PC-9 (cell line): ENCODE measurements at places on chromosomes 3 and 15. TPM values are rescaled to one million over a fixed set of nuclear protein-coding genes. Genes with fewer than 3 reads are reported as not detected.

FBXW12 gene
- not detected in 2 replicates for total RNA-seq

DNA sequence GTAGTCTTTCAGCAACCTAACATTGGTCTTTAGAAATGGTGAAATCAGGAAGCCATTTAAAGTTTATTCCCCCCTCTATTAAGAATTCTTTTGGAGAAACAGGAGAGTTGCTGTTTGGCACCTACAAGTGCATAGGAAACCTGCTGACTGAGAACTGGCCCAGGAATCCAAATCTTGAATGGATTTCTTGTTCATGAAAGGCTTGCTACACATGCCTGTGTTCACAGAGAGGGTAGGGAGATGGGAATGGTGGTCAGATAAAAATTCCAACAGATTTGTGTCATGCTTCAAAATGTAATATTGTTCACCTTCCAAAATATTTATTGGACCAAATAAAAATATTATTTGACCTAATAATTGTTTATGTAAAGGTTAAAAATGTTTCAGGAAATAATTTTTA lies 24.2 kb upstream of the ZPLD1 start:
- H3K27ac ChIP-seq = no peak overlapping the region
- no peak for DNase-seq
- H3K36me3 ChIP-seq = no peaks in the 10 kb centered on the region
- no peaks in the 10 kb centered on the region for H3K4me1 ChIP-seq
- no peak overlapping the region for H3K4me3 ChIP-seq
- no peaks in the 10 kb centered on the region for H3K27me3 ChIP-seq

- H3K27me3 ChIP-seq = no peaks in the 10 kb centered on the region
- H3K27ac ChIP-seq = no peak overlapping the region
- H3K4me1 ChIP-seq = no peaks in the 10 kb centered on the region
- no peaks in the 10 kb centered on the region for H3K36me3 ChIP-seq
Observed at GRCh38 chr3:40120067-40120692, 189.3 kb upstream of the EIF1B start.

NR2E3 gene
- total RNA-seq = 1.5 and 2.1 TPM in 2 replicates

DNA sequence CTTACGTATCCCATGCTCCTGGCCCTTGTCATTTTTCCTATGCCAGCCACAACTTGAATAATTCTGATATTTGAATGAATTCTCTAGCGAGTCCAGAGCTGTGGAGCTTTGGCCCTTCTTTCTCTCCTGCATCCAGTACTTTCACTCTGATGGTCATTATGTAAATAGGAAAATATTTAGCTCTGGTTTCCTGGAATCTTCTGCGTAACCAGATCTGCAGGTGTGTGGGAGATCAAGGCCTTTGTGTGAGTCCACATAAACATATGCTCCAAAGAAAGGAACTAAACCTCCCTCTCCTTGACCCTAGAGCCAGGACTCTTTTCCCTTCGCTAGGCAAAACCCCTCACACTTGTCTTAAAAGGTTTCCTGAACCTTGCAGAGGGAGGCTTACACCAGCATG lies 132.5 kb upstream of the THBS1 start:
- no peaks in the 10 kb centered on the region for H3K27me3 ChIP-seq
- H3K4me1 ChIP-seq = no peaks in the 10 kb centered on the region
- H3K36me3 ChIP-seq = no peaks in the 10 kb centered on the region
- no peak overlapping the region for H3K4me3 ChIP-seq
- H3K27ac ChIP-seq = no peak overlapping the region

GRCh38 chr15:30033211-30033610 lies 49.5 kb upstream of the GOLGA8J start:
- H3K36me3 ChIP-seq = no peaks in the 10 kb centered on the region
- DNase-seq = no peak
- no peaks in the 10 kb centered on the region for H3K4me1 ChIP-seq
- H3K4me3 ChIP-seq = no peak overlapping the region

ADGRG7 gene
- total RNA-seq = not detected in 2 replicates

TP63 gene
- 0.65 and 3.6 TPM in 2 replicates for total RNA-seq

DNA sequence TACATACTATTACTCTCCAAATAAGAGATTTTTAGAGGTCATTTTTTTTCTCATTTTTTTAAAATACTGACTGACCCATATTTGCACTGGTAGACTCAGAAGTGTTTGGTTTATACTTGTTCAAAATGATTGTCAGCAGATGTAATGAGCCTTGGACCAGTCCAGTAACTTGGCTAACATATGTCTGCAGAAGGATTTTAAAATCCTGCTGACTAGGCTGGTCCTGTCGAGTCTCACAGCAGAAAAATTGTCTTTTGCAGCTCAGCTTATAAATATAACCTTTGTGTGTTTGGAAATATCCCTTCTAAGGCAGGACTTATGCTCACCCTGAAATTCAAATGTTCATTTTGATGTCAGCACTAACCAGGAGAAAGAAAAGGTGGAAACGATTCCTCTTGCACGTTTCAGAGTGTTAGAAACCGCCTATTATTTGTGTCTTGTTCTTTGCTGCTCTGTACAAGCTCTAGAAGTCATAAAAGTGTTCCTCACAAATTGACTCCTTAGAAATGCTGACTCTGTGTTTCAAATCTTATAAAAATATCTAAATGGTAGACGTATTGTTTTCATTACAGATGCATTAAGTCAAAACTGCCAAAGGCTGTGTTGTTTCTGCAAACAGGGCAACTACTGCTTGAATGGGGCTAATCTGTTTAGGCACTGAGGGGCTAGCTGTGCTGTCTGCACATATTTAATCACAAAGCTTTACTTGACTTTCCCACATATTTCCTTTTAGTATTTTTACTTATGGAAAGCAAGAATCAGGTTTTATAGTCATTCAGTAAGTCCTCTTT lies 95.3 kb downstream of the CHL1 start:
- no peak overlapping the region for H3K4me3 ChIP-seq
- no peaks in the 10 kb centered on the region for H3K27me3 ChIP-seq
- no peak for DNase-seq
- no peaks in the 10 kb centered on the region for H3K36me3 ChIP-seq
- no peaks in the 10 kb centered on the region for H3K4me1 ChIP-seq

- no peak for DNase-seq
- no peaks in the 10 kb centered on the region; the same call in 1 of the 2 replicates for H3K27me3 ChIP-seq
- H3K4me1 ChIP-seq = no peaks in the 10 kb centered on the region
- H3K27ac ChIP-seq = no peak overlapping the region
- H3K36me3 ChIP-seq = no peaks in the 10 kb centered on the region
Observed at GRCh38 chr3:62768896-62769295, 106.3 kb downstream of the CADPS start.

GRCh38 chr15:52518487-52519371 lies 10.0 kb downstream of the MYO5A start:
- no peak for DNase-seq
- H3K27ac ChIP-seq = no peak overlapping the region
- no peaks in the 10 kb centered on the region for H3K27me3 ChIP-seq
- H3K36me3 ChIP-seq = no peaks in the 10 kb centered on the region
- no peak overlapping the region for H3K4me3 ChIP-seq

- no peak for DNase-seq
- no peak overlapping the region for H3K27ac ChIP-seq
- no peak overlapping the region for H3K4me3 ChIP-seq
- no peaks in the 10 kb centered on the region for H3K27me3 ChIP-seq
Observed at GRCh38 chr15:75982468-75982867, 29.8 kb downstream of the NRG4 start.

DNA sequence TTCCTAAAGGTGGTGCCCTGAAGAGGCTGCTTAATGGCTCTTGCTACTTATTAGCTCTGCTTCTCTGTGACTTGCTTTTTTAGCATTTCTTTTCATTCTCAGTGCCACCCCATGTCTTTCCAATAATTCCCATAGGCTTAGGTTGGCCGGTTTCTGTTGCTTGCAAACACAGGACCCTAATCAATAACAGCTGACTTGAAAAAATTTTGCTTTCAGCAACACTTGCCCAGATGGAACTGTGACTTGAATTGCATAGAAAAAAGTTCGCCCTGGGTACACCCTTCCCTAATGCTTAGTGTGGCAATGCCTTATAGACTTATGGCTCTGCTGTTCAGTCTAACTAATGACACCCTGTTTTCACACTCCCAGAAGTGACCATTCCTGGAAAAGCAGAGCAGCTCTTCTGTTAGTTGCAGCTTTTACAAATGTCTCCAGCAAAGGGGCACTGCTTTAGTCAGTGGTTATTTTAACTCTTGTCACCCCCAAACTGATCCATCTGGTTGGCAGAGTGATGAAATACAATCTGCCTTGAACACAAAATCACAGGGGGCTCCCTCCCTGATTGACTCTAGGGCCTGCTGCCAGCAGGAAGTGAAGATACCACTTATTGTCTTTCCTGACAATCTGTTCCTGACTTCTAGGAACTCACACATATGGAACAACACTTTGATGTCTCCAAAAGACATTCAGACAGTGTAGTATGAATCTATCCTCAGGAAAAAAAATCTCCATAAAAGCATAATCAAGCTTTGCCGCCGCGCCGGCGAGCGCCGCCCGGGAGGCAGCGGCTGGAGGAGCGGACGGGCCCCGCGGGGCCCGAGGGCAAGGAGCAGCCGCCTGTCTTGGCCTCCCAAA lies 9.7 kb upstream of the SLMAP start:
- H3K4me1 ChIP-seq = peaks cover 11% of the 10 kb centered on the region
- DNase-seq = no peak
- H3K27me3 ChIP-seq = no peaks in the 10 kb centered on the region
- H3K27ac ChIP-seq = no peak overlapping the region
- no peaks in the 10 kb centered on the region for H3K36me3 ChIP-seq

DENND6A gene
- 23.6 and 28.2 TPM in 2 replicates for total RNA-seq

ZPLD1 gene
- total RNA-seq = not detected in 2 replicates

- peaks cover 23% of the 10 kb centered on the region for H3K27me3 ChIP-seq
- no peaks in the 10 kb centered on the region for H3K4me1 ChIP-seq
- no peak overlapping the region for H3K4me3 ChIP-seq
Observed at GRCh38 chr15:98514034-98514622, 134.2 kb upstream of the IGF1R start.

TUSC7 gene
- total RNA-seq = not detected in 2 replicates

- no peaks in the 10 kb centered on the region for H3K27me3 ChIP-seq
- no peaks in the 10 kb centered on the region for H3K36me3 ChIP-seq
- H3K4me3 ChIP-seq = no peak overlapping the region
- no peaks in the 10 kb centered on the region for H3K4me1 ChIP-seq
Observed at GRCh38 chr15:101024073-101024695, 105.0 kb downstream of the LRRK1 start.

DNA sequence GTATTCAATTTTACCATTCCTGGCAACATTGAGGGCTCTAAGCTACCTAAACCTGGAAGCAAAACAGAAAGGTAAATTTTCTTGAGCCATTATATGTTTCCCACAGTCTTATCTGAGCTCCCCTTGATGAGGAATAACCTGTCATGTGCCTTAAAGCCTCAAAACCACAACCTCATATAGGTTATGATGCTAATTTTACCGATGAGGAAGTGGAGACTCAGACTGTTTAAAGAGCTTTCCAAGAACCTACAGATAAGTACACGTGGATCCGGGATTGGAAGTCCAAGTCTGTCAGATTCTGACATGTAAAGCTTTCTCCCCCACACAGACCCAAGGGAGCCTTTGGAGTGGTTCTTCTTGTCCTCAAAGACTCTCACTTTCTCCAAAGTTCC lies 140.5 kb downstream of the SEMA6D start:
- no peaks in the 10 kb centered on the region for H3K36me3 ChIP-seq
- no peak overlapping the region for H3K27ac ChIP-seq
- H3K27me3 ChIP-seq = no peaks in the 10 kb centered on the region
- DNase-seq = no peak
- no peaks in the 10 kb centered on the region for H3K4me1 ChIP-seq
- no peak overlapping the region for H3K4me3 ChIP-seq

GRCh38 chr15:53563627-53564026 lies 195.8 kb downstream of the WDR72 start:
- H3K27ac ChIP-seq = no peak overlapping the region
- H3K4me1 ChIP-seq = no peaks in the 10 kb centered on the region
- no peak overlapping the region for H3K4me3 ChIP-seq
- no peak for DNase-seq

SLC9C1 gene
- total RNA-seq = not detected in 2 replicates

CYP1A2 gene
- total RNA-seq = not detected in 2 replicates

EIF1B gene
- 30.9 and 39.9 TPM in 2 replicates for total RNA-seq
